ENCODE measurements at places on chromosomes 7 and 10. TPM values are rescaled to one million over a fixed set of nuclear protein-coding genes. Genes with fewer than 3 reads are reported as not detected.

The ERV3-1 gene
- total RNA-seq: 3.3 TPM

The NKX2-3 gene
- total RNA-seq: 0.06 TPM

The SOSTDC1 gene
- not detected for total RNA-seq

The MMRN2 gene
- total RNA-seq: 0.91 TPM

The ERVW-1 gene
- not detected for total RNA-seq

Data from A549 treated with DMSO at 1 μM for 4 hours (cell line).